ENCODE measurements at places on chromosomes 16 and 17.

GRCh38 chr17:62641951-62642350 lies 14.5 kb downstream of the MRC2 start:
- no peak for DNase-seq

DNA sequence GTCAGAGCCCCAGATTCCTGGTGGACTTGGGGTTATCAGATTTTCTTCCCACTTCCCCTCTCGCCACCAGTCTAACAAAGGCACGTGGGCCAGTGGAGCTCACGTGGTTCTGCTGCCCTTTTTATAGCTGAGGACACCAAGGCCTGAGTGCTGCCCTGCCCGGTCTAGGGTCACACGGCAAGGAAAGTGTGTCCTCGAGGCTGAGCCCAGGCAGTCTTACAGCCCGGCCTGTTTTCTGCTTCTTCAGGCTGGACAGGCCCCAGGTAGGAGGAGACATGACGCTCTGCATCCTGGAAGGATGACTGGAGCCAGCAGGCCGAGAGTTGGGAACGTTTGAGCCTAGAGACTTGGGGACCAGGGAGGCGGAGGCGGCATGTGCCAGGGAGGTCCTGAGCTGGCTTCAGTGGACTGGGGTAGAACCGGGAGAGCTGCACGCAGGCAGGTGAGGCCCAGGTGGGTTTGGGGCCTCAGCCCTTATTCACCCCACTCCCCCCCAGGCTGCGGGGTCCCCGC lies 3.5 kb downstream of the CTRB1 start:
- no peak for DNase-seq

GRCh38 chr17:7204336-7204735 lies 15.3 kb downstream of the DLG4 start:
- DNase-seq, result no peak

DNA sequence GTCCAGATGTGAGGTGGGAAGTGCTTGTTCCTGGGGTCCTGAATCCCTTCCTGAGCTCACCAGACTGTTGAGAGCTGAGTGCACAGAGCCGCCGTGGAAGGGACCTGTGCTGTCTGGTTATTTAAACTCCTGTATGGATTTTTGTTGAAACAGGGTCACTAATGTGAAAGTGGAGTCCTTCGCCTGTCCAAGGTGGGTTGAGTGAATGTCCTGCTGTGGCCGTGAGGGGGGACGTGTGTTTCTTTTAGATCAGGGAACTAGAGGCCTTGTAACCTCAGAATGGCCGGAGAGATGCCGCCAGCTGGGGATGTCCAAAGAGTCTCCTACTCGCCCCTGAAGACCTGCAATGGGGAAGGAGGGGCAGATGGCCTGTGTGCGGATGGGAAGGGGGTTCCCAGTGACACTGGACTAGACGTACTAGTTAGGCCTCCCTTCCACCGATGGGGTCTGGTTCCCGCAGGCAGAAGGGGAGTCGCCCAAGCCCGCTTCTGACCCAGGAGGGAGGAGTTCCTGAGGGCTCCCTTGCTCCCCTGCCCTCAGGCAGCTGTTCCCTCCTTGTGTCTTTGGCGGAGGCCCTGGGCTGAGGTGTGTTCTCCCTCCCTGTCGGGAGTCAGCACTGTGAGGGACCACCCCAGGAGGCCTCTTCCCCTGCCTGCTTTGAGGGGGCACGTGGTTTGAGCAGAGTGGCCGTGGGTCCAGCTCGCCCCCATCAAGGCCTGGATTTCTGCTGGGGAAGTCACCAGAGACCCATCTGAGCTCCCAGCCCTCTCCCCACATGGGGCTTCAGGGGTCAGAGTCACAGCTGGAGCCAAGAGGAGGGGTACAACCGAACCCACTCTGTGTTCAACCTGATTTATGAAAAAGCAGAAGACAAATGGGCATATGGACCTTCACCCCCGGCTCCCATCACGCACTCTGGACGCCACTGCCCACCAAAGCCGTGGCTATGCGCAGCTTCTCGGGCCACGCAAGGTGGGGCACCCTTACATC lies 30.9 kb downstream of the OR1D5 start:
- DNase-seq, result no peak

GRCh38 chr16:74999609-75000480 lies 1.0 kb downstream of the ZNRF1 start:
- peak; percentile 51 for DNase-seq

GRCh38 chr16:10752843-10753523 lies 9.3 kb downstream of the NUBP1 start:
- DNase-seq, result no peak

DNA sequence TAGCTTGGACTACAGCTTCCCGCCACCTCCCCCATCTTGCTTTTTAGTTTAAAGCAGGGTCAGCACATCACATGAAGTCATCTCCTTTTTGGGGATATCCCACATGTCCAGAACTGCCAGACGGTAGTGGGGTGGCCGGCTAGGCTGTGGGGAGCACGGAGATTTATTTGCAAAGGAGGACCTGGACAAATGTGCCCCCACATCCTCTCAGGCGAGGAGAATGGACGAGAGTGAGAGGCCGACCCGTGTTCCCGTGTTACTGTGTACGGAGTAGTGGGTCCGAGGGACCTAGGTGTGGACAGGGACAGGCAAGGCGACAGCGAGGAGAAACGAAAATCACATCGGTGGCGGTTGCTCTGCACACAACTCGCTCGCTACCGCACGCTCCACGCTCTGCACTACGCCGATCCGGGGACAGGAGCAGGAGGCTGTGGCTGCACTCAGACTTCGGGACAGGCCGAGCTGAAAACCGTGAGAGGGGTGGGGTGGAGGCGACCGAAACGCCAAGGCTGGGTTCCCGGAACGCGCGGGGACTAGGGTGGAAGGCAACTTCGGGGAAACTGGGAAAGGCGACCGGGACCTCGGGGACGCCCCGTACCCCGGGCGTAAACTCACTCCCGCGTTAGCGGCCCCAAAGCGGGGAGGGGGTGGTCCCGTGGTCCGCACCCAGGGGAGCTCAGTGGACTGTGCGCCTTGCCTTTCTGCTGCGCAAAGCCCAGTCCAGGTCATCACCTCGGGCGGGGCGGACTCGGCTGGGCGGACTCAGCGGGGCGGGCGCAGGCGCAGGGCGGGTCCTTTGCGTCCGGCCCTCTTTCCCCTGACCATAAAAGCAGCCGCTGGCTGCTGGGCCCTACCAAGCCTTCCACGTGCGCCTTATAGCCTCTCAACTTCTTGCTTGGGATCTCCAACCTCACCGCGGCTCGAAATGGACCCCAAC lies at the start of gene MT1A:
Gene MT1A, plus strand, starts transcription at position 853 of the 937 bp plus-strand sequence. Its CDS starts 73 bp downstream, at position 926.
- DNase-seq, result no peak

DNA sequence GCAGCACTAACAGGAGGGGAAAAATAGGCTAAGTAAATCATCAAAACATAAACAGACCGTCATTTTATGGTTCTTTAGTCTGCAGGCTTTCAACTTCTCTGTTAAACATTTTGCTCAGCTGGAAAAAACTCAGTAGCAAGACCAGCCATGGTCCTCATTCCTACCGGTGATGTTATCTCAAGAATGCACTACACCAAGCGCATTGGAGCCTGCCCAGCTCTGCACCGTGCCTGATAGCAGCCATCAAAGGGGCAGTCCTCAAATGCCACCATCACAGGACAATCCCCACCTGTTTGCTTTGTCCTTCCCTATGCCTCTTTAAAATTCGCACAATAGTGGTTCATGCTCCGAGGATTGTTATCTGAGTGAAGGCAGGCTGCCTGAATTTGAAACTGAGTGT lies 181.5 kb upstream of the MON1B start:
- peak; percentile 14 for DNase-seq

GRCh38 chr17:376936-377863 lies 24.6 kb upstream of the RPH3AL start:
- DNase-seq, result no peak

- DNase-seq, result no peak
These were observed 251.7 kb upstream of the IRX3 start for GRCh38 chr16:54538276-54538675.

DNA sequence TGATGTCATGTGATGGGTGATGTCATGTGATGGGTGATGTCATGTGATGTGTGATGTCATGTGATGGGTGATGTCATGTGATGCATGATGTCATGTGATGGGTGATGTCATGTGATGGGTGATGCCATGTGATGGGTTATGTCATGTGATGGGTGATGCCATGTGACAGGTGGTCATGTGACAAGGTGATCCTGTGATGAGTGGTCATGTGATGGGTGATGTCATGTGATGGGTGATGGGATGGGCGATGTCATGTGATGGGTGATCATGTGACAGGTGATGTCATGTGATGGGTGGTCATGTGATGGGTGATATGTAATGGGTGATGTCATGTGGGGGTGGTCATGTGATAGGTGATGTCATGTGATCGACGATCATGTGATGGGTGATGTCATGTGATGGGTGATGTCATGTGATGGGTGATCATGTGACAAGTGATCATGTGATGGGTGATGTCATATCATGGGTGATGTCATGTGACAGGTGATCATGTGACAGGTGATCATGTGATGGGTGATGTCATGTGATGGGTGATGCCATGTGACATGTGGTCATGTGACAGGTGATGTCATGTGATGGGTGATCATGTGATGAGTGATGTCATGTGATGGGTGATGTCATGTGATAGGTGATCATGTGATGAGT lies 17.2 kb downstream of the CD300LB start:
- peak; percentile 25 for DNase-seq

- peak; percentile 74 for DNase-seq
These were observed 35.1 kb upstream of the CDRT4 start for GRCh38 chr17:15502369-15503112.

DNA sequence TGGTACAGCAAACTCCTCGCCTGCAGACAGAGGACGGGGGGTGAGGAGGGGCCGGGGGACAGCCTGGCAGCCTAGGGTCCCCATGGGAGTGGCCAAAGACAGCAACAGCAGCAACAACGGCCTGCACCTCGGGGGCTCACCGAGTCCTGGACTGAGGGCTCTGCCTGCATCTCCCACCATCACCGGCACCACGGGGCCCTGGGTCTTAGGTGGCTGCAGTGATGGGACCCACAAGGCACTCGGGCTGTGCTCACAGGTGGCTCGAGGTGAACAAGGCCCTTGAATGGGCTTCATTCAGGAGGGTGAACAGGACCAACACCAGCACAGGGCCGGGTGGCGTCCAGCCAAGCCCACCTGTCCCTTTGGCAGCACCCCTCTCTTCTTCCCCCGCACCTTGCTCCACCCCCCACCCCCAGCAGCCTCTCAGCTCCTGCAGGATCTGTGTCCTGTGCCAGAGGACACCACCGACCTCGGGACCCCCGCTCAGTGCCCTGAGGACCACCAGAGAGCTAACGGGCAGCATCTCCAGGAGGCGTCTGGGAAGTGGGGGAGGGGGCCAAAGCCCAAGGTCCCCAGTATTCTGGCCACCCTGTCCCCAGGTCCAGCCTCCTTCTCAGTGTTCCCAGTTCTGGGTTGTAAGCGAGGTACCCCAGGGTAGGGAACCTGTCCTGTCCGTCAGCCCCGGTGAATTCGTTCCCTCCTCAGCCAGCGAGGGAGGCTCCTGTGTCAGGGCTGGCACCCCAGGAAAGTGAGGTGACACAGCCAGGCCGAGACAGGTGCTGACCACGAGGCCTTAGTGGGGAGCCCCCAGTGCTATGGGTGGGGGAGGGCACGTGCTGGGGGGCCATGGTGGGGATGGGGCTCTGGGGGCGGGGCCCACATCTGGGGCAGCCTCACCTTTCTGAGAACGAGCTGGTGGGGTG lies 94.3 kb downstream of the TBC1D16 start:
- DNase-seq, result peak; percentile 4

DNA sequence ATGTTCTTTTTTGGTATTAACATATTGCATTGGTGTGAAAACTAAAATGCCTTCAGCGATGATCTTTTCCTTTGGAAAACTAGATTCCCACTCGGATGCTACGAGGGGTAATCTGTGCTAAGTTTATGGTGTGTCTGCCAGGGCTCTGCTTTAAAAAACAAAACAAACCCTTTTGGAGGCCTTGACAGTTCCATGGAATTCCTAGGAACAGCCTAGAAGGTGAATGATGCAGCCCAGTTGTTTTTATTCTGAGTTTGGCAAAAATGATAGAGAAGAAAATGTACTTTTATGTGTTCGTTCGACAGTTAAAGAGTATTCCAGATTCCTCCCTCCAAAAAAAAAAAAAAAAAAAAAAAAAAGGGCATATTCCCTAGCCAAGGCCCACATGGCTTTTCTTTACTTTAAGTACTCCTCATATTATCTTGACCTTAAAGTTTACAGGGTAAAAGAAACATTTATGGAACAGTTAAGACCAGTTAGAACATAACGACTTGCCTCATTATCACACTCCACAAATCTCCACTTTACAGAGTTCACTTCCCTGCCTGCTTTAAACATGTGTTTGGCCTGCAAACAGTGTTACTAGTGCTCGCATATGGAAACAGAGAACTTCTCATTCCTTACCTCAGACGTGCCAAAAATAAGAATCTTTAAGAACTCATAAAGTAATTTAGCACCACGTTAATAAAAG lies 159.1 kb downstream of the WWOX start:
- DNase-seq, result no peak

GRCh38 chr17:16492613-16493530 lies 879 bp upstream of the LRRC75A start:
- no peak for DNase-seq

- no peak for DNase-seq
These were observed 2.3 kb upstream of the MYO15A start for GRCh38 chr17:18106211-18106610.

DNA sequence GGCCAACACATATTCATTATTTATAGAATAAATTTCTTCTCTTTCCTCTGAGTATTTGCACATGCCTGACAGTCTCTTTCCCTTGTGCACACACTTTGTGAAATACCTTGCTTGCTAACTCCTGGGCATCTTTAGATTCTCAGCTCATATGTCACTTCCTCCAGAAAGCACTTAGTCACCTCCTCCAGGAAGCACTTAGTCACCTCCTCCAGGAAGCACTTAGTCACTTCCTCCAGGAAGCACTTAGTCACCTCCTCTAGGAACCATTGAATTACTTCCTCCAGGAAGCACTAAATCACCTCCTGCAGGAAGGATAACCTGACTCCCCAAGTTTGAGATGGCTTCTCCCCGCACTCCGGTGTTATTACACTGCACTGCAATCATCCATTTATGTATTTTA lies 462.5 kb upstream of the EEF2KMT start:
- DNase-seq, result no peak

- no peak for DNase-seq
These were observed 997 bp downstream of the HOXB7 start for GRCh38 chr17:48609759-48610281.

GRCh38 chr17:42673885-42674754 lies 2.7 kb downstream of the PLEKHH3 start:
- peak; percentile 47 for DNase-seq

GRCh38 chr16:68936736-68937631 lies 93.7 kb downstream of the TANGO6 start:
- no peak for DNase-seq
